ENCODE measurements at places on chromosomes 1 and 21.

DNA sequence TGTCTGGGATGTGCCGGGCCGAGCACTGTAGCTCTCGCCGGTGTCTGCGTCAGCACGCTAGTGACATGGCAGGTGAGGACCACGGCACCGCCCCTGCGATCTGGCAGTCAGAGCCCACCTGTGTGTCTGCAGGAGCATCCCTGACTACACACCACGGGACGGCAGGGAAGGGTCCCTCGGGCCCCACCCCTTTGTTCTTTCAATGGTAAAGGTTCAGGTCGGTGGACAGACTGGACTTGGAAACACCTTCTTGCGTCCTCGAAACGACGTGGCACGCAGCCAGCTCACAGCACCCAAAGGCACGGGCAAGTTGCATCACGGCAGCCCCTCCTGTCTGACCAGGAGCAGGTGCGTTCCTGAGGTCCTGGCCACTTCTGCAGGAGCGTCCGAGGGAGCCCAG lies 3.7 kb upstream of the SAMD11 start:
- no peak for DNase-seq

- no peak for DNase-seq
Measured at GRCh38 chr1:6785318-6785727, at the start of gene CAMTA1. CAMTA1 (plus strand) TSS chr1:6785454; CDS start chr1:6785531, 77 bp downstream.

GRCh38 chr1:197356723-197357533 lies 88.9 kb downstream of the CRB1 start:
- DNase-seq: peak; percentile 32

DNA sequence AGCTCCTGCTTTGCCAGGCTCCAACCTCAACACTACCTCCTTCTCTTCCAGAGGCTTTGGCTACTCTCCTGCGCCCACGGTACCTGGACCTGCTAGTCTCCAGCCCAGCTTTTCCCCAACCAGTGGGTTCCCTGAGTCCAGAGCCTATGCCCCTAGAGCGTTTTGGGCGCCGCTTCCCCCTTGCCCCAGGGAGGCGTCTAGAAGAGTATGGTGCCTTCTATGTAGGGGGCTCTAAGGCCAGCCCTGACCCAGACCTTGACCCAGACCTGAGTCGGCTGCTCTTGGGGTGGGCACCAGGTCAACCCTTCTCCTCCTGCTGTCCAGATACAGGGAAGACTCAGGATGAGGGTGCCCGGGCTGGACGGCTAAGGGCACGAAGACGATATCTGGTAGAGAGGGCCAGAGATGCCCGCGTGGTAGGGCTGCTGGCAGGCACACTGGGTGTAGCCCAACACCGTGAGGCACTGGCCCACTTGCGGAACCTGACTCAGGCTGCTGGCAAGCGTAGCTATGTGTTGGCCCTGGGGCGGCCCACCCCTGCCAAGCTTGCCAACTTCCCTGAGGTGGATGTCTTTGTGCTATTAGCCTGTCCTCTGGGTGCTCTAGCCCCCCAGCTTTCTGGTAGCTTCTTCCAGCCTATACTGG lies 1.6 kb downstream of the DPH2 start:
- DNase-seq: no peak

- DNase-seq: no peak
Measured at GRCh38 chr1:170680428-170680827, 16.5 kb downstream of the PRRX1 start.

- DNase-seq: peak; percentile 73
Measured at GRCh38 chr1:184002071-184002470, 35.5 kb downstream of the COLGALT2 start.

GRCh38 chr1:210496063-210496462 lies 167.4 kb downstream of the HHAT start:
- DNase-seq: peak; percentile 11

- DNase-seq: no peak
Measured at GRCh38 chr1:241888232-241888631, 40.2 kb downstream of the EXO1 start.

DNA sequence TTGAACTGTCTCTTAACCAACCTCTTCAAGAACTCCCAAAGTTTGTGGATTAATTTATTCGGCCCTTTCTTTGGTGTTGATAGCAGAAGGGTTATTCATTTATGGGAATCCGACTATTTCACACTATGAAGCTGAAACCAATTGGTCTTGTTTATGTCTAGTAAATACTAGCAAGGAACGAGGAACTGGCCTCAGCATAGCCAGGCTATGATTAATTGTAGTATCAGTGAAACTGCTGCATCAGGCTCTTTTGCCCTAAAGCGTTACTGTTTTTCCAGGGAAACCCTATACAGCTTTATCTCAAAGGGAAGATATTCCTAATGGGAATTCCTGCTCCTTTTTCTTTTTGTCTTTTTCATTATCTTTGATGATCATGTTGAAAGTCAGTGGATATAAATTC lies 35.1 kb downstream of the CLEC20A start:
- DNase-seq: no peak

- DNase-seq: no peak
Measured at GRCh38 chr1:194102607-194103006, 916.2 kb upstream of the B3GALT2 start.

- DNase-seq: no peak
Measured at GRCh38 chr1:51222136-51222787, 13.8 kb upstream of the RNF11 start.
